ENCODE measurements at places on chromosomes 5 and 9. TPM values are rescaled to one million over a fixed set of nuclear protein-coding genes. Genes with fewer than 3 reads are reported as not detected.

DNA sequence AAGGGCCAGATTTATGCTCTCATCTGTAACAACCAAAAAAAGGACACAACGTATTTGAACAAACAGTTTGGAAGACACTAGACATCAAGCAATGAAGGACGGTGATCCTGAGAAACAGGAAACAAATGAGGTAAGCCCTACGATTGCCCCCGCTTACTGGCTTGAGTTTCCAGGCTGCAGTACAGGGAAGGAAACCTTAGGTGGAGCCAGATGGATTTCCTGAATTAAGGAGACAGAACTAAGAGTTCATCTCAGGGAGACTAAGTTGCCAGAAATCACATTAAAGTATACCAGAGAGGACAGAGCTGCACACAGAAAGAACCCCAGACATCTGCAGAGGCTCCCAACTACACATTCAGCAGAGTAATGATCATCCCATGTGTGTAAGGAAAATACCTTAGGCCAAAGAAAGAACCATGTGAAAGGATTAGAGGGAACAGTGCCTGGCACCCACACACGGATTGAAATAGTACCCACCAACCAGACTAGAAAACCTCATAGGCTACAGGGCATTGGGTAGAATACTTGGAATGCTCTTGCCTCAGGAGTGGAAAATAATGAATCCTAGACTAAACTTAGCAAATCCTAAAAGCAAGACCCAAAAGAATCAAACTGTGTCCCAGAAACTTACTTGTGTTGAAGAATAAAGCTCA lies 99.3 kb upstream of the NIPBL start:
- peak; percentile 71 for DNase-seq

- no peak for DNase-seq
Observed at GRCh38 chr5:52705720-52706119, 82.0 kb upstream of the ITGA1 start.

Gene ROPN1L
- total RNA-seq, result not detected

DNA sequence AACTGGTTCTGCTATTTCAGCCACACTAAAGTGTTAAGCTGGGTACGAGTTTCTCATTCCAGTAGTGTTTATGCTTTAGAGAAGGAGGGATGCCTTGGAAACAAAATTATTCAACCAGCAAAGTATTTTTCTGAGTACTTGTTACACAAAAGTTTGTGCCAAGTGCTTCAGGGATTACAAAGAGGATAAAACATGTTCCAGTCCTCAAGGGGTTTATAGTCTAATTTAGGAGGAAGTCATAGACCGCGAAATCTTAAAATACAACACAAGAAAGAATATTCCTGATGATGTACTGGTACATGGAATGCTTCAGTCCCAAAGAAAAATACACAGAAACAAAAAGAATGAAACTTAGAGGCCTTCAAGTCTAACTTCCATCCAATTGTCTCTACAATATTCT lies 85.4 kb upstream of the NR4A3 start:
- no peak for DNase-seq

- DNase-seq, result peak; percentile 63
Observed at GRCh38 chr9:89525446-89526374, 27.8 kb upstream of the SEMA4D start.

Gene ANKRD18A
- total RNA-seq, result 1.7 TPM

GRCh38 chr5:142512043-142513042 lies 173.5 kb downstream of the FGF1 start:
- DNase-seq, result no peak

DNA sequence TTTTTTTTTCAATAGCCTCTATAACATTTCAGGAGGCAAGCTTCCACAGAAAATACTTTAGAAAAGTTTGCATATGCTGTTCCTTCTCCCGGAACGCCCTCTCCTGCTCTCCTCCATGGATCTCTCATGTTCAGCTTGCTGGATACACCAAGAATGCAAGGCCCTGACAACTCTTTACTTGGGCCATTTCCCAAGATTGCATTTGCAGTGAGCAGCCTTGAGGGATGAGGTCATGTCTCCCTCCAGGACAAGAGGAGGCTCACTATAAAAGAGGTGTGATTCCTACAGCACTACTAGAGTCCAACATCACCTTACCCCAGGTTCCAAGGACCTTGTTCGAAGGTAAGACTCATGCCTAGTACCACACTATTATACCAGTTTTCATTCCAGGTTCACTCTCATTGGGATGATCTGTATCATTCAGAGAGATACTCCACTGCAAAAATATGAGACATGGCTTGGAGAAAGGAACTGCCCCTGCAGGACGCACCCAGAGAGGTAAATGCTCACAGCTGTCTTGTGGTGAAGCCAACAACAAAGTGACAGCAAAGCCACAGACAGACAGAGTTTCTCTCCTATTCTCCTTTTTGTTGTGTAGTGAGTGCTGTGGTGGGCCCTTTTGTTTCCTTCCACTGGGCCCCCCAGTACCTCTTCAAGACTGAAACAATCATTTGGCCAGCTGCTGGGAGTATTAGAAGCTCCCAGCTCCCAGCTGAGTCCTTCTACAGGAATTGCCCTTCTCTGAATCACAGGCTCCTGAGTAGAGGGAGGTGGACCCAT lies 151.7 kb upstream of the ZNF366 start:
- DNase-seq, result no peak

- no peak for DNase-seq
Observed at GRCh38 chr9:86754581-86755560, 192.4 kb downstream of the GAS1 start.

- peak; percentile 84 for DNase-seq
Observed at GRCh38 chr9:97468658-97469448, 32.6 kb upstream of the TMOD1 start.

DNA sequence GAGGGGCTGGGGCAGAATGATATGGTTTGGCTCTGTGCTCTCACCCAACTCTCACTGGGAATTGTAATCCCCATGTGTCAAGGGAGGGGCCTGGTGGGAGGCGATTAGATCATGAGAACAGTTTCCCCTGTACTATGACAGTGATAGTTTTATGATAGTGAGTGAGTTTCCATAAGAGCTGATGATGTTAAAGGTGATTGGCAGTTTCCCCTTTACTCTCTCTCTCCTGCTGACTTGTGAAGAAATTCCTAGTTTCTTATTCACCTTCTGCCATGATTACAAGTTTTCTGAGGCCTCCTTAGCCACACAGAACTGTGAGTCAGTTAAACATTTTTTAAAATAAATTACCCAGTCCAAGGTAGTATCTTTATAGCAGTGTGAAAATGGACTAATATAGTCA lies 120.4 kb upstream of the CDH9 start:
- no peak for DNase-seq

- DNase-seq, result no peak
Observed at GRCh38 chr9:114151426-114151956, 3.8 kb upstream of the COL27A1 start.

DNA sequence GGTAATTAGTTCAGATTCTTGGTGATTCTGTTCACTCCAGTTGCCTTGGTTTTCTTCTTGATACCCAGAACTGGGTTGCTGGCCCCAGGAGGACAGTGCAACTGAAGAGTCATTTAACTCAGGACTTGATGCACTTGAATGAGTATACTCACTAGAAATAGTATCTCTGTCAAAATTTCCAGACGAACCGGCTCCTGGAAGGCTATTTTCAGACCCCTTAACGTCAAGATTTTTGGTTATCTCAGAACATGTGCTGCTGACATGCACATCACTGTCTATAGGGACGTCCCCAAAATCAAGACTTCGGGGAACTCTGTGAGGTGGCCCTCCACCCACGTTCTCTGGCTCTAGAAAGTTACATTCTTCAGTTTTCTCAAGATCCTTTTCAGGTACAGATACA lies 56.7 kb upstream of the PCA3 start:
- no peak for DNase-seq

- no peak for DNase-seq
Observed at GRCh38 chr5:112121258-112121657, 297.8 kb downstream of the EPB41L4A start.

Gene ACO1
- 33.5 TPM for total RNA-seq

DNA sequence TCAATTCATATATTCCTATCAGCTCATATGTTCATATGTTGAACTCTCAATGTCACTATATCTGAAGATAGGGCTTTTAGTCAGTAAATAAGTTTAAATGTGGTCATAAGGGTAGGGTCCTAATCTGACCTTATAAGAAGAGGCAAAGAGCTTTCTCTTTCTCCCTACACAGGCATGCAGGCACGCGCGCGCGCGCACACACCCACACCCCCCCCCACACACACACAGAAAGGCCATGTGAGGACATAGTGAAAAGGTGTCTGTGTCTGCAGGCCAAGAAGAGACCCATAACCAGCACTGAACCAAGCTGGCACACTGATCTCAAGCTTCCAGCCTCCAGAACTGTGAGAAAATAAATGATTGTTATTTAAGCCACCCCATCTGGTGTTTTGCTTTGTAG lies 76.0 kb downstream of the PDE4D start:
- DNase-seq, result no peak

GRCh38 chr9:2015581-2016407 lies 647 bp downstream of the SMARCA2 start:
- peak; percentile 65 for DNase-seq

Gene MOB3B
- 12.3 TPM for total RNA-seq

Gene TAF11L10
- not detected for total RNA-seq

Gene CCDC187
- 0.58 TPM for total RNA-seq

- DNase-seq, result no peak
Observed at GRCh38 chr5:132256783-132257130, 739 bp upstream of the PDLIM4 start.

Gene IRX2
- total RNA-seq, result 17.5 TPM

DNA sequence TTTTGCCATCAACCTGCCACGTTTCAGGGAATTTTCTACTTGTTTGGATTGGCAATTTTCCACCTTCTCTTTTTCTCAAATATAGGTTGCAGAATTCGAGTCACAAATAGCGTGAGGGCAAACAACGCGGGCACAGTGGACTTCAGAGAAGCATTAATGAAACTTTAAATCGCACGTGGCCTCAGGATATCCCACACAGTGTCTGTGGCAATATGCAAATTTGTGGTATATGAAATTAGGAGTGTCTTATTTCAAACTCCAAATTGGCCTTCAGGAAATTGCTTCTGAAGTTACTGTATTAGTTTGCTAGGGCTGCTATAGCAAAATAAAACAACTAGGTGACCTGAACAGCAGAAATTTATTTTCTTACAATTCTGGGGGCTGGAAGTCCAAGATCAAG lies 91.2 kb downstream of the MTRR start:
- DNase-seq, result no peak

GRCh38 chr9:125911861-125912644 lies 164.9 kb downstream of the PBX3 start:
- no peak for DNase-seq

GRCh38 chr5:170541146-170541769 lies 37.4 kb downstream of the KCNIP1 start:
- DNase-seq, result peak; percentile 13

GRCh38 chr9:3059781-3060468 lies 216.0 kb upstream of the PUM3 start:
- DNase-seq, result no peak

Gene ENHO
- 1.2 TPM for total RNA-seq

Gene GFI1B
- not detected for total RNA-seq

DNA sequence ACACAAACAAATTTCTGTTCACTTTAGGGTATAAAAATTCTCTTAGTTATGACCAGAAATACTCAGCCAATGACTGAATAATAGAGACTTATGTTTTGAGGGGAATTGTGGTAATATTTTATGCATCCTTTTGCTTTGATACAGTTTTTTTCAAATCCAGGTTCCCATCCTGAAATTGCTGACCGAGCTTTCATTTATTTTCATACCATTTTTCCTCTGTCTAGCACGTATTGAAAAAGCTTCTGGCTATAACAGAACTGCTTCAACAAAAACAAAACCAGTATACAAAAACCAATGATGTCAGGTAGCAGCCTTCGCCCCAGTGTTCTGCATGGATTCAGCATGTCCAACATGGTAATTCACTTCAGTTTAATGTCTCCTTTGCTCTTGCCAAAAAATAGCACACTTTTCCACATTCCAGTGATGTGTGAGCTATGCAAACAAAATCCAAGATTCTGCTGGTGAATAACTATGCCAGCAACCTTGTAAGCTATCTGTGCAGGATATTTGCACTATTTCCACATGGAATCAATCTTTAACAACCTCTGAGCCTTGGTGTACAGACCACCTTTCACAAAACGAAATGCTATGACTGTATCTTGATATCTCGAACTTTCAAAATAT lies 22.0 kb downstream of the CCNH start:
- DNase-seq, result no peak

GRCh38 chr5:157961896-157962590 lies 103.1 kb upstream of the CLINT1 start:
- DNase-seq, result peak; percentile 29

Gene SLC6A18
- total RNA-seq, result not detected

DNA sequence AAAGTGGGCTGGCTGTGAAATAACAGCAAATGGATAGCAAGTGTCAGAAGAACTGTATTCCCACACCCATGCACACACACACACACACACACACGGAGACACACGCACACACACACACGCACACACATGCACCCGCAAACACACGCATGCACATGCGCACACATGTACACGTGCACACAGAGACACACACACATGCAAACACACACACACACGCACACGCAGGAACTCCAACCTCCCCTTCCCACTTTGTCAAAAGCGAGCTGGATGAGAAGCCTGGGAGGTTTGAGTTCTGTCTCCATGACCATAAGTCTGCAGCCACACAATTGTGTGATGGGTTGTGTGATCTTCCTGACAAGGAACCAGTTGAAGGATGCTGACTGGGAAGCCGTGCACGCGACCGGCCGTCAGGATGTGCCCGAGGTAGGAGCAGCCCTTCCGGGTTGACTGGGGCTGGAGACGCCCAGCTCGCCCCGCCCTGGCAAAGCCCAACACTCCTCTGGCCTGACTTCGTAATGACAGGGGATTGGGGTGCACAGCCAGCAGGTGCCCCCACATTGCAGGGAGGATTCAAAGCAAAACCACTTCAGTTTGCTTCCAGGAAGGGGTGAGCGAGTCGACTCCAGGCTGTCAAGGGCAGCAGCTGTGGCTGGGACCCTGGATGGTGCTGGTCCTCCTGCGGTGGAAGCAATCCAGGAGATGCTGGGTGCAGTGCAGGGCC lies 29.3 kb upstream of the NKD2 start:
- DNase-seq, result peak; percentile 4

Gene GBGT1
- total RNA-seq, result 24.5 TPM

DNA sequence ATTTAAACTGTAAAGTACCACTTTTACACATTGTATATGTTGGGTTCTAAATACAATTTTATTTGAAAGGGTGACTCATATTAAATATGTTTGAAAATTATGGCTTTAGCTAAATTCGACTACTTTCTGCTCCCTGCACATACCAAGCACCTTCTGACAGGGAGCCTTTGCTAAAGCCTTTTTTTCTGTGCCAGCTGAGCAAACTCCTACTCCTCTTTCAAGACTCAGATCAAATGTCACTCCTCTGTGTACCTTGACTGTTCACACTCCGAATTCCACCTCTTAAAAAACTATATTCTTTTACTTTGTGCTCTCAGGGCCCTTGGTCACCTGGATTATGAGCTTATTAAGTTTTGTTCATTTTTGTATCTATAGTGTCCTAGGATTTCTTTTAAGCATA lies 6.5 kb upstream of the OXCT1 start:
- DNase-seq, result no peak

Gene KCNT1
- total RNA-seq, result 0.55 TPM

GRCh38 chr9:98370976-98371315 lies 115.5 kb upstream of the TBC1D2 start:
- no peak for DNase-seq

Data from stomach (tissue), 19 donors.